ENCODE measurements at places on chromosomes 11 and 22.
A peak's percentile ranks its signal among the peaks of the same experiment; 100 is the strongest.

DNA sequence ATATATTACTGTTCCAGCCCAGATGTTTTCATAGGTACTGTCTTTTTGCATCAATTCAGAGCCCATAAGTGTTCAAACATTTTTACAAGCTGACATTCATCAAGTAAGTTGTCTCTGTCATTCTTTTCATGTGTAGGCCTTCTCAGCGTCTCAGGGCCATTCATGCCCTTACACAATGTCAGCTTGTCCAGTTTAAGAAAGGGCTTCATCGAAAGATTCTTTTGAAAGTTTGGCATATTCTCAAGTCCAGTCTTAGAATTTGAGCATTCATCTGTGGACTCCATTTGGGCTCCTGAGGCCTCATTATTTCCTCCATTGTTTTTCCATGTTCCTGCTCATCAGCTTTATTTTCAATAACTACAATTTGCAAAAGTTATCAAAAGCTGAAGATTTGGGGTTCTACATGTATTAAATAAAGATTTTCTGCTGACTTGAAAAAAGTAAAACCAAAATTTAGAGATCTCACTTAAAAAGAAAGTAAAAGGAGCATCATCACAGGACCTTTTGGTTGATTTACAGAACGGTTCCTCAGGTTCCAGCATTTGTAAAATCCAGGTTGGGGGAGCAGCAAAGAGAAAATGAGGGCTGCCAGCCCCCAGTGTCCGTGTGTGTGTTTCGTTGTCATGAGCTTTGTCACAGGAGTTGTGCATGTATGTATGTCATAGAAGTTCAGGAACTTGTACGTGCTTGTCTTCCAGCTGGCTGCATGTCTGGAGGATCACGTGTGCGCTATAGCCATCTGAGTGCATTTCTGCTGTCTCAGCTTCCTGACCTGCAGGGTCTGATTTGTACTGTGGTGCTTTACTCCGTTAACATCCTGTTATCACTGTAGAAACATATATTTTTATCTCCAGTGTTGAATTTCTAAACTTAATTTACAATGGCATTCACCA, 15.6 kb downstream of the MOV10L1 start:
- no peak overlapping the region for H3K4me3 ChIP-seq
- no peak for DNase-seq
- no peaks in the 10 kb centered on the region for H3K4me1 ChIP-seq
- no peaks in the 10 kb centered on the region for H3K27me3 ChIP-seq

DNA sequence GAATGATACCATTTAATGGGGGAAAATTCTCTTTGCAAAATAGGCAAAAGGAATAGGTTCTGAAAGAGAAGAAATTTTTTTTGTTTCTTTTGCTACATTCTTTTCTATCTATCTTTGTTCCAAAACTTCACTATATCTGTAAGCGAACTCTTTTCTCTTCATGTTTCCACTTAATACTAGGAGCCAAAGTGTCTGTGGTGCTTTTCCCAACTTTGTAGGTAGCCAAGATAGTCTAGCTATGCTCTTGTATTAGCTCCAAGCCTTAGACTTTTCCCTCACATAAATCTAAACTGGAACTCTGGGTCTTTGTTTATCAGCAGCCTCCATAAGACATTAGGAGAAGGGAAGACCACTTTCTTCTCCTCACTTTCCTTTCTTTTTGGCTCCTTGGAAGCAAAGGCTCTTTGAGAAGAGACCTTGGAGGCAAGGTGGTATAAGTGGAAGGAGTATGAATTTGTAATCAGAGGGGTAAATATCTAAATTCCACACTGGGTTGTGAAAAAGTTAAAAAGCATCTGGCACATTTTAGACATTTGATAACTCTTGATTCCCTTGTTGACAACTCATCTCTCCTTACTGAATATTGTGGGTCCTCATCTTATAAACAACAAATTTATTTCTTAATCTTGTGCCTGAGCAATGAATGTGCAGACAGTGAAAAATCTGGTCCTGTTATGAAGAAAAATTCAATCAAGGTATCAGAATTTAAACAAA, 130.0 kb downstream of the EHF start:
- H3K27me3 ChIP-seq = no peaks in the 10 kb centered on the region
- peaks cover 14% of the 10 kb centered on the region for H3K4me1 ChIP-seq
- peak overlapping the region; percentile 83 for H3K27ac ChIP-seq
- no peaks in the 10 kb centered on the region for H3K36me3 ChIP-seq
- no peak for DNase-seq
- no peak overlapping the region for H3K4me3 ChIP-seq

DNA sequence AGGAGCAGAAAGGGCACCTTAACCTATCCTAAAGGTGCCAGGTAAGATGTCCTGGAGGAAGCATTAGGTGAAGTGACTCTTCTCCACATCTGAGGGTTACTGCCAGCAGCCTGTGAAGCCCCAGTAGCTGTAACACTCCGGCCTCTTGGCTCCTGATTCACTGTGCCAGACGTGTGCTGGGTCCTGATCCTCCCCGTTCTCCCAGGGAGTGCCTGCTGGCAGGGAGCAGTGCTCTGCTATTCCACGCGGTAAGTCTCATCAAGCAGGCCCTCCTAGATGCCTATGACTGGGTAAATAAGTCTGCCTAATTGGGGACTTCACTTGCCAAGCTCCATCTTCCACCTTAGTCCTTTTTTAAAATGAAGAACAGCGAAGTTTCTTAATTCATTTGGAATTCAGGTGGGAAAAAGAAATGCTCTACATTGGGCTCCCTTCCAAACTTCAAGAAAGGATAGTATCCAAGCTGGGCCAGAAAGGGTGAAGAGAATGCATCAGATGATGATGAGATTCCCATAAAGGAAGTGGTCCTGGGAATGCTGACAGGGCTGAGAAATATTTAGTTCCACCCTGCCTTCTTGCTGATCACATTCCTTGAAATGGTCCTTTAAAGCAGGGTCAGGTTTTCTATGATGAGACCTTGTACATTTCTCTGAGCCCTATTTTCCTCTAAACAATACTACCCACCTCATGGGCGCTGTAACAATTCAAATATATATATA, 188.0 kb downstream of the MAML2 start:
- no peak overlapping the region for H3K4me3 ChIP-seq
- no peaks in the 10 kb centered on the region for H3K36me3 ChIP-seq
- H3K4me1 ChIP-seq = peaks cover 5% of the 10 kb centered on the region

DNA sequence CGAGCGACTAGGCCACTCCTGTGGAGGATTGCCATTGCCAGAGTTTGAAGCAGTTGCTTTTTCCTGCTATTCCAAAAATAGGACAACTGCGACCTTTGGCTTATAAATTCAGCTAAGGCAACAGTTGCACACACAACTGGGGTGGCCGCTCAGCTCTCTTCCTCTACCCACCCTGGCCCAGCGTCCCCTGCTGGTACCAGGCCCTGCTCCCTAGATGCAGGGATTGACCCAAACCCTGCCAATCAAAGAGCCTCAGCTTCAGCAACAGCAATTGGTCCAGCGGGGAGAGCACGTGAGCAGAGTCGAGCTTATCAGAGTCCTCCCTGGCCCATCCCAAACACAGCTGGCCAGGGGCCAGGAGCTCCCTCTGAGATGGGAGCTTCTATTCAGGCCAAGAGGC, 22.0 kb upstream of the CABP2 start:
- no peaks in the 10 kb centered on the region for H3K4me1 ChIP-seq
- no peaks in the 10 kb centered on the region for H3K36me3 ChIP-seq
- H3K27ac ChIP-seq = no peak overlapping the region
- no peak for DNase-seq
- H3K27me3 ChIP-seq = no peaks in the 10 kb centered on the region
- H3K4me3 ChIP-seq = no peak overlapping the region

- DNase-seq = no peak
- H3K4me3 ChIP-seq = no peak overlapping the region
- H3K27ac ChIP-seq = no peak overlapping the region
- no peaks in the 10 kb centered on the region for H3K4me1 ChIP-seq
- H3K27me3 ChIP-seq = no peaks in the 10 kb centered on the region
- H3K36me3 ChIP-seq = no peaks in the 10 kb centered on the region
These were observed 117.8 kb downstream of the C11orf91 start for GRCh38 chr11:33582636-33583325.

All from breast epithelium (tissue), 4 donors.